ENCODE measurements at places on chromosomes 5 and 9. TPM values are rescaled to one million over a fixed set of nuclear protein-coding genes. Genes with fewer than 3 reads are reported as not detected.

The FAM13B gene
- 10.9 TPM for total RNA-seq

The DOCK8 gene
- total RNA-seq, result 0.34 TPM

The DOCK2 gene
- 0.14 TPM for total RNA-seq

The SEMA6A gene
- 13.0 TPM for total RNA-seq

The IFNE gene
- 3.4 TPM for total RNA-seq

The CER1 gene
- total RNA-seq, result not detected

The ADCY2 gene
- total RNA-seq, result 0.07 TPM

The GNPDA1 gene
- total RNA-seq, result 68.4 TPM

The DMRT3 gene
- total RNA-seq, result not detected

The GZMA gene
- total RNA-seq, result not detected

The CDX1 gene
- total RNA-seq, result not detected

The SPARC gene
- total RNA-seq, result 78.7 TPM

The DEPDC1B gene
- 1.3 TPM for total RNA-seq

The GABRB2 gene
- not detected for total RNA-seq

The MEIKIN gene
- total RNA-seq, result not detected

The AGPAT2 gene
- 42.0 TPM for total RNA-seq

The DND1 gene
- 0.36 TPM for total RNA-seq

The ARID3C gene
- total RNA-seq, result 0.50 TPM

The MIGA2 gene
- 26.9 TPM for total RNA-seq

The ROPN1L gene
- total RNA-seq, result 0.07 TPM

The CCDC107 gene
- 14.4 TPM for total RNA-seq

The PARP8 gene
- 13.7 TPM for total RNA-seq

The FBN2 gene
- total RNA-seq, result 182 TPM

The CCIN gene
- total RNA-seq, result under 0.01 TPM

The FRMPD1 gene
- total RNA-seq, result 0.07 TPM

The PCDHGB4 gene
- 3.1 TPM for total RNA-seq

Measured in nasal cavity respiratory epithelium epithelial cell of viscerocranial mucosa (primary cell).